ENCODE measurements at places on chromosomes 13 and 19.

- DNase-seq, result no peak
Measured at GRCh38 chr19:42419309-42419708, 7.9 kb downstream of the LIPE start.

- DNase-seq, result no peak
Measured at GRCh38 chr13:23828866-23829265, 60.3 kb downstream of the MIPEP start.

DNA sequence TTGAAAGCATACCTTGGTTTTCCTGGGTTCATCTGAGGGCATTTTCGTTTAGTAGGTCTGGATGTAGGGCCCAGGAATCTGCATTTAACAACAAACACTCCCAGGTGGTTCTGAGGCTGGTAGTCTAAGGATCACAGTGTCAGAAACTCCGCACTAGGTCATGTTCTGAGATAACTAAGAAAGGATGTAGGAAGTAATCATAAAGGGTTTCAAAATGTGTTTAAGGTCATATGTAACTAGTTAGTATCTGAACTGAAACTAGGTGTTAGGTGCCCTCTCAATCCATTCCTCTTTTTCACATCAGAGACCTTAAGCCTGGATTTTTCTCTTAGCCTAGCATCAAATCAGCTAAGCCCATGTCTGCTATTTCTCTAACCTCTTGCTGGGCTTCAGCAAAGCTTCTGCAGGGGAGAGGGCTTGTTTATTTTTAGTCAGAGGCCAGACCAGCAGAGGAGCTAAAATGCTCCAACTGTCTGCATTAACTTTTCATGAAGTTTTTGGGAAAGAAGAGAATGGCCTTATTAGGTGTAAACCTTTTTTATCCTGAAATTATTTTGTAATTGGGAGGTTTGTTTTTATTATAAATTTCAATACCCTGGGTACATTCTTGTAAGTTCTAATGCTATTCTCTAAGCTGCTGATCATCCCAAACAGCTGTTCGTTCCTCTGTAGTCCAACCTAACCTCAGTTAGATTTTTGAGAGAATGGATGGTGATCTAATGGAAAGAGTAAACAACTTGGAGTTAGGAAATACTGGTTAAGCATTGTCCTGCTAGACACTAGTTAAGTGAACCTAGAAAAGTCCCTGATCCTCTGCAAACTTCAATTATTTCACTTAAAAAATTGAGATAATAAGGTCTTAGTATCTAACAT is 262.8 kb upstream of the RFC3 start:
- DNase-seq, result no peak

GRCh38 chr13:99375738-99376080 is 68.5 kb upstream of the GPR183 start:
- DNase-seq, result no peak

DNA sequence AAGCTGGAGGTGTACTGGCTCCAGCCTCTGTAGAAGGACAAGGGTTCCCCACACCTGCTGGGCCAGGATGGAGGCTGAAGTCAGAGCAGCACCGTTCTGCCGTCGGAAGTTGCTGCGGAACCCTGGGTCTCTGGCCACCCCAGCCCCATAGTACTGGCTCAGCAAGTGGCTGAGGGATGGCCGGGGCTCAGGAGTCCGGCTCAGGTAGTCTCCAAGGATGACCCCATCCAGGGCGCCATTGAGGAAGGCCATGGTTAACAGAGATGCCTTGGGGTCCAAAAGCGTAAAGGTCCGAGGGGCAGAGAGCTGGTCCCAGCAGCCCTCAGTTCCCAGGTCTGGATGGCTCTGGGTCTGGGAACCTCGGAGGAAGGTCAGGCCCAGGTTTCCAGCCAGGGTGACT is 3.7 kb downstream of the PGLYRP2 start:
- no peak for DNase-seq

- no peak for DNase-seq
Measured at GRCh38 chr19:53812335-53812734, 11.8 kb downstream of the NLRP12 start.

DNA sequence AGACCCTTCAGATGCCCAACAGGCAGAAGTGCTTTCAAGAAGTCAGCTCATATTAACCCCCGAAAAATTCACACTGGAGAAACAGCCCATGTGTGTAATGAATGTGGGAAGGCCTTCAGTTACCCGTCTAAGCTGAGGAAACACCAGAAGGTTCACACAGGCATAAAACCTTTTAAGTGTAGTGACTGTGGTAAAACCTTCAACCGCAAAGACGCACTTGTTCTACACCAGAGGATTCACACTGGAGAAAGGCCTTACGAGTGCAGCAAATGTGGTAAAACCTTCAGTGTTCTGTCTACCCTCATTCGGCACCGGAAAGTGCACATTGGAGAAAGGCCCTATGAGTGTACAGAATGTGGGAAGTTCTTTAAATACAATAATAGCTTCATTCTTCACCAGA is 8.6 kb downstream of the ZNF584 start:
- DNase-seq, result no peak

- DNase-seq, result peak; percentile 58
Measured at GRCh38 chr13:98285852-98286594, 109.0 kb upstream of the RNF113B start.

- peak; percentile 79 for DNase-seq
Measured at GRCh38 chr19:4909156-4909896, at the start of gene UHRF1. UHRF1 (plus strand) TSS chr19:4909501; CDS start chr19:4910886, 1,385 bp downstream.

- DNase-seq, result no peak
Measured at GRCh38 chr19:18772620-18773587, 18.2 kb downstream of the COMP start.

GRCh38 chr19:56146904-56147303 is 5.8 kb downstream of the ZNF444 start:
- no peak for DNase-seq

DNA sequence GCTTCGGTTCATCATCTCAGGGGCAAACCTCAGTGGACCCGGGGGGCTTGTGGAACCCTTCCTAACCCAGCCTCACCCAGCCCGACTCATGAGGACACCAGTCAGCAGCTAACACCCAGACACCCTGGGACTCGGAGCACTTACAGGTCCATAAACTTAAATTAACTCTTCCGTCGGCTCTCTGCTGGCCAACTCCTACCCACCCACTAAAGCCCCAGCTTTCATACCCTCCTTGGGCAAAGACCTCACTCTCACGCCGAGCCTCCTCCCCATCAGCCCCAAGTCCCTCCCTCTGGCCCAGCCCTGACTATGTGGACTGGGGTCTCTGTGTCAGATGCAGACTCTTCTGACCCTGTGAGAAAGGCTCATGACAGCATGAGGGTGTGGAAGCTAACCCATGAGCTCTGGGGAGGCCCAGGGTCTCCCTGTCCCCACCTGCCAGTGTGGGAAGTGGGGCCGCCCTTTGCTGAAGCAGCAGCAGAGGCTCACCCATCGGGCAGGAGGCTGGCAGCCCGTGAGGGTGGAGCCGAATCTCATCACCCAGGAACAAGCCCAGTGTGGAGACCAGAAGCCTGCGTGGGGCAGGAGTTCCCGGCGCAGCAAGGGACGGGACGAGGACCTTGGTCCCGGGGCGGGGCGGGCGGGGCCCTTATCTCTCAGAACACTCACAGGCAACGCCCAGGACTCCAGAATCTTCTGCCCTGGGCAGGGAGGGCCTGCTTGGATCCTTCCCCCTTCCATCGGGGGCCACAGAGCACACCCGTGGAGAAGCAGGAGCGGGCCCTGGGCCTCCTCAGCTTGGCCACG is 19.8 kb downstream of the TCF3 start:
- no peak for DNase-seq

GRCh38 chr19:17037966-17038500 is 11.4 kb upstream of the CPAMD8 start:
- no peak for DNase-seq

GRCh38 chr13:104357672-104358354 is 1291.6 kb upstream of the SLC10A2 start:
- DNase-seq, result no peak

- DNase-seq, result no peak
Measured at GRCh38 chr19:16896146-16897028, 7.6 kb downstream of the F2RL3 start.

- DNase-seq, result peak; percentile 91
Measured at GRCh38 chr13:35471706-35472322, 4.7 kb downstream of the MAB21L1 start.

- DNase-seq, result no peak
Measured at GRCh38 chr13:51396352-51396751, 56.5 kb downstream of the INTS6 start.

GRCh38 chr13:74090397-74090796 is 43.8 kb downstream of the KLF12 start:
- DNase-seq, result no peak

GRCh38 chr19:19670070-19670551 is 1.5 kb downstream of the ZNF101 start:
- DNase-seq, result no peak

DNA sequence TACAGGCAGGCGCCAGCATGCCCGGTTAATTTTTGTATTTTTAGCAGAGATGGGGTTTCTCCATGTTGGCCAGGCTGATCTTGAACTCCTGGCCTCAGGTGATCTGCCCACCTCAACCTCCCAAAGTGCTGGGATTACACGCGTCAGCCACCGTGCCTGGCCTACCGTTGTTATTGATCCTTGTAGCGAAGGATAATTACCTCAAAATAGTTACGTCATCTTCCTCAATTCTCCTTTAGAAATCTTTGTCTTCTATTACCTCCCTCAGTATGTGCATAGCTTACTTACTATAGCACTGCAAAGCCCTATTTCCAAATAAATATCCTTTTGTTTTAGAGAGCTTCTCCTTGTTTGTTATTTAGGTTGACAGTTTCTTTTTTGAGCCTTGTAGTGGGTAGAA is 9.4 kb upstream of the TLE6 start:
- DNase-seq, result no peak

DNA sequence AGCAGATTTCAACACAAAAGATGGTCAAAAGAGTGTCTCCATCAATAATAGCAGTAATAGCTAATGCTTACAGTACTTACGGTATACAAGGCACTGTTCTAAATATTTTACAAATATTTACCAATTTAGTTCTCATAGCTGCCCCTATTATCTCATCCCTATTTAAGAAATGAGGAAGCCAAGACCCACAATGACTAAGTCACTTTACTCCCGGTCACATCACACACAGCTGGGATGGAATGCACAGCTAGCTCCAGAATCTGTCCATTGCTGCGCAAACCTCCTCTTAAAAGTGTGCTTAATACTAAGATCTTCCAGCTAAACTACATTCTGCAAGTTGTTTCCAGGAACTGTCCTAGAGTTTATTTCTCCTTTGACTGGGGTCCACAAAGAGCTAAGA is 63.4 kb downstream of the RAP2A start:
- no peak for DNase-seq

- peak; percentile 72 for DNase-seq
Measured at GRCh38 chr13:73060251-73061160, 1.7 kb downstream of the KLF5 start.

- no peak for DNase-seq
Measured at GRCh38 chr13:93882086-93882651, 597.3 kb downstream of the DCT start.
